ENCODE measurements at places on chromosomes 16 and 17.

DNA sequence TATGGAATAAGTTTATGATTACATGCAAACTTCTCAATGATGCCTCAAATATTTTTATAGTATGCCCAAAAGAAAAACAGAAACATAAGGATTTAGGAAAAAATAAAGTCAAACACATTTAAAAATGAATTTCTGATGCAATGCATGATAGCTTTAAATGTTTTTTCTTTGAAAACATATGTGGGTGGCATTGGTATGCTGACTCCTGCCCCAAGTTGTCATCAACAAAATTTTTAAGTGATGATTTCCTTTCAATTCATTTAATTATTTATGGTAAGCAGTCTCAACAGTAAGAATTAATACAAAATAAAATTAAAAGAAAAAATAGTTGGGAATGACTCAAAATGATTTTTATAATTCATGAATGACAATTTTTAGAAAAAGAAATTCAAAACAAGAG lies 104.9 kb downstream of the CEP112 start:
- no peak for DNase-seq

GRCh38 chr16:47058295-47059086 lies 85.0 kb upstream of the DNAJA2 start:
- no peak for DNase-seq

GRCh38 chr17:65824901-65825300 lies 263.5 kb upstream of the AXIN2 start:
- DNase-seq = no peak

DNA sequence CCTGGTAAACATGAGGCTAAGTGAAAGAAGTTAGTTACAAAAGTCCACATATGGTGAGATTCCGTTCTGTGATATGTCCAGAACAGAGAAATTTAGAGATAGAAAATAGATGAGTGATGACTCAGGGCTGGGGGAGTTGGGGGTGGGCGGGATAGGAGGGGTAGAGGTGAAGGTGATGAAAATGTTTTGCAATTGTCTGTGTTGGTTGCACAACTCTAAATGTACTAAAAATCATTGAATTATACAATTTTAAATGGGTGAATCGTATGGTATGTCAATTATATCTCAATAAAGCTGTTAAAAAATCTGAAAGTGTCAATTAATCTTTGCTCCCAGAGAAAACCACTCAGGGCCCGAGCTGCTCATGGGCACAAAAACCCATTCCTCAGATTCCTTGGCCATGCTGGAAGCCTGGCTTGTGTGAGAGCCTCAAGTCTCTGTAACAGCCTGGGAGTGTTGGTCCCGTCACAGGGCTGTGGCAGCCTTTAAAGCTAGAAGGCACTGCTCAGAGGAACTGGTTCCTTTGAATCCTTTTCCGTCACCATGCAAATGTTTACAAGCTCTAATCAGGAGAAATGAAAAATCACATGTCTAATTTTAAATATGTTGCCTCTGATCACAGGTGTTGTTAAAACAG lies 225.3 kb downstream of the WWOX start:
- DNase-seq = no peak

DNA sequence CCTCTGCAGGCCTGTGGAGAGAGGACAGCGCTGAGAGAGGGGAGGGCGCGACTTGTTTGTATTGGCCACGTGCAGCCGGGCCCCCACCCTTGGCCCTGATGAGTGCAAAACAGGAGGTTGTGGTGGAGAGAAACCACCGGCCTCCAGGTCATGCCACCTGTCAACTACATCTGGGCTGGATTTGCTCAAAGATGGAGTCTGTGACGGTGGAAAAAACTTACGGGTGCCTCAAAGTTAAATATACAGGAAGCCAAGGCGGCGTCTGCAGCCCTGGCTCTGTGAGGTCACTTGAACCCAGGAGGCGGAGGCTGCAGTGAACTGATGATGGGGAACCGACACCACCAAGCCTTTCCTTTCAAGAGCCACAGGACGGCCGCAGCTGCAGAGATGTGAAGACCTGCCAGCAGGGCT lies 15.7 kb downstream of the C16orf74 start:
- peak; percentile 19 for DNase-seq

GRCh38 chr16:13300066-13300840 lies 398.9 kb downstream of the SHISA9 start:
- no peak for DNase-seq

- peak; percentile 27 for DNase-seq
These were observed 1.7 kb downstream of the PPM1D start for GRCh38 chr17:60601447-60602384.

DNA sequence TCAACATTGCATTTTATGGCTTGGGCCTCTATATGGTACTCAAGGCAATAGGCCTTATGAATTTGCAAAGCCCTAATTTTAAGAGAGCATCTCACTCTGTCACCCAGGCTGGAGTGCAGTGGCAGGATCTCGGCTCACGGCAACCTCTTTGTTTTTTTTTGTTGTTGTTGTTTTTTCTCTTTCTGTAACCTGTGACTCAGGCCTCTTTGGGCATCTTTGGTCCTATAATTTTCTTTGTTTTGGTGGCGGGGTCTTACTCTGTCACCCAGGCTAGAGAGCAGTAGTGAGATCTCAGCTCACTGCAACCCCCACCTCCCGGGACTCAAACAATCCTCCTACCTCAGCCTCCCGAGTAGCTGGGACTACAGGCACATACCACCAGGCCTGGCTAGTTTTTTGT lies 21.8 kb upstream of the HERPUD1 start:
- no peak for DNase-seq

DNA sequence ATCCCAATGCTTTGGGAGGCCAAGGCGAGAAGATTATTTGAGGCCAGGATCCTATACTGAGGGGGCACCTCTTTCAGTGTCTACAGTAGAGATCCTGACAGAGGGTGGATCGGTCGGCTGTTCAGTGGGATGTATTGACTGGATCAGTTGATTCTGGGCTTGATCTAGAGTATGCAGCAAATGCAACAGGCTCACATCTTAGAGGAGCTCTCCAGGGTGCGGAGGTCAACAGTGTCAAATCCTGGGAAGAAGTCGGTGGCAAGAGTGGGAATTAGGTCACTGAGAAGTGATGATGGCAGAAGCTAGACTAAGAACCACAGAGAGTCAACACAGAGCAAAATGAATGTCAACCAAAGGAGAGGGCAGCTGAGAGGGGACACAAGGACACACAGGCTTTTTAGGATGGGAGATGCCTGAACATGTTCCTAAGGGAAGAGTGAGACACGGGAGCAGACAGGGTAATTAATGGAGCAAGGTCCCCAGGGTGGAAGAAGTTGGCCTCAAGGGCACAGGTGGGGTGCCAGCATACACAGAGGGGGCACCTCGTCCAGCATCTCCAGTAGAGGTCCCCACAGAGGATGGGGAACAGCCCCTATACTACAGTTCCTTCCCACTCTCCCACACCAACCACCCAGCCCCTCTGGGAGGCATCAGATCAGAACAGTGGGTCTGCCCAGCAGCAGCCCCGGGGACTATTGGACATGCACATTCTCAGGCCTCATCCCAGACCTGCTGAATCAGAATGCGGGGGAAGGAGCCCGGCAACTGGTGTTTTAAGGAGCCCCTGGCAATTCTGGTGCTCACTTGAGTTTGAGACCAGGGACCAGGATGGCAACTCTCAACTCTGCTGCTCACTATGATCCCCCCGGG lies 10.0 kb upstream of the CYTH1 start:
- no peak for DNase-seq

DNA sequence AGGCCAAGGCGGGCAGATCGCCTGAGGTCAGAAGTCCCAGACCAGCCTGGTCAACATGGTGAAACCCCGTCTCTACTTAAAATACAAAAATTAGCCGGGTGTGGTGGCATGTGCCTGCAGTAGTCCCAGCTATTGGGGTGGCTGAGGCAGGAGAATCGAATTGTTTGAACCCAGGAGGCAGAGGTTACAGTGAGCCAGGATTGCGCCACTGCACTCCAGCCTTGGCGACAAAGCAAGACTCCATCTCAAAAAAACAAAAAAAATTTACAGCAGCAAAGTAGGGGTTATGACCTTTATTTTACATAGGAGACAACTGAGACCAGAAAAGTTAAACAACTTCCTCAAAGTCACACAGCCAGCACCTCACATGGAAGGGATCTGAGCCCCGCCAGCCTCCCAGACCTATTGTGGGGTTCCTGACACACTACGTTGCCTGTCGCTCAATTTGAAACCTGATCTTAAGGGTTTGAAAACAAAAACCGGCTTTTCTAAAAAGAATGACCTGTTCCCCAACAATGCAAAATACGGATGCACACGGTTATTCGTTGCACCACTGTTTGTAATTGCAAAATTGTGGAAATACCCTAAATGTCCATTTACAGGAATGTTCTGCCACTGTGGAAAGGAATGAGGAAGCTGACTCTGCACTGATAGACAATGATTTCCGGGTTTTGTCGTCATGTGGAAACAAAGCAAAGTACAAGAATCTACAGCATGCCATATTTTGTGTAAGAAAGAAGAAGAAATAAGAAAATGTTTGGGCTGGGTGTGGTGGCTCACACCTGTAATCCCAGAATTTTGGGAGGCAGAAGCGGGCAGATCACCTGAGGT lies 77.2 kb downstream of the CNGB1 start:
- DNase-seq = no peak

GRCh38 chr17:40179923-40180659 lies 2.8 kb downstream of the RAPGEFL1 start:
- DNase-seq = no peak
